Activated naive CD4-positive, alpha-beta T cell treated with Interleukin-2 at 50 U/mL for 16 hours (primary cell): ENCODE measurements at places on chromosomes 13 and 19.
A peak's percentile ranks its signal among the peaks of the same experiment; 100 is the strongest.

DNA sequence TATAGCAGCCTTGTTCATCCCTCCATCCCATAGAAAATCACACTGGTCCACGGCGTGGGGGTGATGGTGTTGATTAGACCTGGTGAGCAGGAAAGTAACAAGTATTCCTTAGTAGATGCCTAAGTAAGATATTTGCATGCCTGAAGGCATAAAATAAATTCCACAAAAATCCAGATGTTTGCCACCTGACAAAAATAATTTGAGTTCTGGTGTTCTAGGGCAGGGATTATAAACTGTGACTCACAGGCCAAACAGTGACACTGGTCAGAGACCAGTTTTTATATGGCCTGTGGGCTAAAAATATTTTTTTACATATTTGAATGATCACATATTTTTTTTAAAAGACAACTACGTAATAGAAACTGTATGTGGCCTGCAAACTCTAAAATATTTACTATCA is 310.7 kb downstream of the RFC3 start:
- DNase-seq = no peak

DNA sequence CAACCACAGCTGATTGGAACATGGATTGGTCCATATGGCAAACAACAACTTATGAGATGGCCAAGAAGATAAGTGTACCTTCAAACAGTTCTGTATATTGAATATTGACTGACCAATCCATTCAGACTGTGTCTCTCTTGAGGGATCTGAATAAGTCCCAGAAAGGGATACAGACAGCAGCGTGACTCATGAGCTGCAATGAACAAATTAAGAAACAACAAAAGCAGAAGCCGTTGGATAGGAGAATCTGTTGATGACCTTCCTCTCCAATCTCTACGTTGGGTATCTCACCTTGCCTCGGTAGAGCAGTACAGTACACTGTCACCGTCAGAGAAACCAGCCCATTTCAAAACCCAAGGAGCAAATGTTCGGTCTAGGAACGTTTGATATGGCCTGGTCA is 21.3 kb downstream of the MBD3L2B start:
- no peak for DNase-seq

DNA sequence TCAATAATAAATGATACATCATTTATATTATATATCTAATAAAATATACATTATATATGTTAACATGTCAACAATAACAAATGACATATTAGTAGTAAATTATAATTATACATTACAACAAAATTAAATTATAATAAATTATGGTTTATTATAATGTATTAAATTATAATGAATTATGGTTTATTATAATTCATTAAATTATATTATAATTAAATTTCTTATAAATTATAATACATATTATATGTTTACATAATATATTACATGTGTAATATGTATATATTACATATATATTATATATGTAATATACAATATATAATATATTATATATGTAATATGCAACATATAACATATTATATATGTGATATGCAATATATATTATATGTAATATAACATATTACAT is 20.5 kb downstream of the C3 start:
- DNase-seq = no peak

DNA sequence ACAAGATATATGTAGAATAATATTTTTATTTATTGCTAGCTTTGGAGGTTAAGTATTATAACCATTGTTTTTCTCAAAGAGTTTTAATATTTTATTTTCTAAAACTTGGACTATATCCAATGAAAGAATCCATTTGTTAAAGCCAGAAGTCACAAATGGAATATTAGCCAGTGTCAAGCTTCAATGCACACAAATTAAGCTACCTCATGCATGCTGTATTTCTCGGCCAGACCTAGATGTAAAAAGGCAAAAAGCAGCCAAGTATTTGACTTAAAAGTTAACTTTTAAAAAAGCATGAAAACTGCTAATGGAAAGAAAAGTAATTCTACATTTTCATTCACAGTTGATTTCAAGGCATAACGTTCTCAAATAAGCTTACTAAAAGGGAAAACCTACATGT is 160.0 kb upstream of the ATXN8OS start:
- no peak for DNase-seq

DNA sequence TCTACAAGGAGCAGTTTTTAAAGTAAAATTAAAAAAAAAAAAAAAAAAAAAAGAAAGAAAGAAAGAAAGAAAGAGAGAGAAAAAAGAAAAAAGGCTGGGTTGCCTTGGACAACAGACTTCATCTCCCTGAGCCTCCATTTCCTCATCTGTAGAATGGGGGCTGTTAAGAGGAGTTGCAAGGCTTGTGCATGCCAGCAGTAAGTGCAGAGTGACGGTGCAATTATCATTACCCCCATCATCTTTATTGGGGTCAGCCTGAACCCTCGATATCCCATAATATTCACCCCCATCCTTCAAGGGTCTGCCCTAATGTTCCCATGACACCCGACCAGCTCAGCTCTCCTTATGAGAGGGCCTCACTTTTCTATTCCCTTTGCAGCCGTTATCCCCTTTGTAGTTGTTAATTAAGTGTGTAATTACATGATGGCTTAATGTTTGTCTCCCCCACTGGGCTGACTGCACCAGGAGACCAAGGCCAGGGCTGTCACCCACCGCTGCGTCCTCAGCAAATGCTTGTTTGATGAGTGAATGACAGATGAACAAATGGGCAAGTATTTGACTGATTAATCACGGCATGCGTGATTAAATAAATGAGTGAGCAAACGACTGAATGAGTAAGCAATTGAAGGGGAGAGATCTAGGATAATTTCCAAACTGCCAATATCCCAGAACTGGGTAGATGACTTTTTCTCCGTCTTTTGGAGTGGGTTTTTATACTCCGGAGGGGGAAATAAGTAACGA is 10.1 kb downstream of the FOSB start:
- DNase-seq = peak; percentile 46

GRCh38 chr19:38107129-38107528 is 116.9 kb downstream of the DPF1 start:
- DNase-seq = no peak

GRCh38 chr13:82878536-82878935 is 1003.7 kb downstream of the SLITRK1 start:
- DNase-seq = no peak

DNA sequence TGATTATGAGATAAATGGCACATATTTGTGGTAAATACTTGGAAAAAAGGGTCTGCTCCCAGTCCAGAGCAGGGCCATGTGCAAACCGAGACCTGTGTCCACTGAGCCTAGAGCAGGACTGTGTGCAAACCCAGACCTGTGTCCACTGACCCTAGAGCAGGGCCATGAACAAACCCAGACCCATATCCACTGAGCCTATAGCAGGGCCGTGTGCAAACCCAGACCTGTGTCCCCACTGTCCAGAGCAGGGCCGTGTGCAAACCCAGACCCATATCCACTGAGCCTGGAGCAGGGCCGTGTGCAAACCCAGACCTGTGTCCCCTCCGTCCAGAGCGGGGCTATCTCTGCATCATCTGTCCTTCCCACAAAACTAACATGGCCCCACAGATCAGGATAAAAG is 136.0 kb downstream of the ATP11A start:
- no peak for DNase-seq

GRCh38 chr19:18023622-18024251 is 15.8 kb downstream of the ARRDC2 start:
- DNase-seq = peak; percentile 59

- no peak for DNase-seq
These were observed 604.7 kb downstream of the SLITRK6 start for GRCh38 chr13:85194482-85194881.

GRCh38 chr13:102401265-102401664 is 583 bp downstream of the FGF14 start:
- DNase-seq = no peak

- DNase-seq = no peak
These were observed 9.3 kb downstream of the HOOK2 start for GRCh38 chr19:12766051-12766521.

- no peak for DNase-seq
These were observed 13.5 kb downstream of the ATP7B start for GRCh38 chr13:51997641-51998330.

- DNase-seq = no peak
These were observed 98.0 kb downstream of the FOXO1 start for GRCh38 chr13:40568246-40569023.

DNA sequence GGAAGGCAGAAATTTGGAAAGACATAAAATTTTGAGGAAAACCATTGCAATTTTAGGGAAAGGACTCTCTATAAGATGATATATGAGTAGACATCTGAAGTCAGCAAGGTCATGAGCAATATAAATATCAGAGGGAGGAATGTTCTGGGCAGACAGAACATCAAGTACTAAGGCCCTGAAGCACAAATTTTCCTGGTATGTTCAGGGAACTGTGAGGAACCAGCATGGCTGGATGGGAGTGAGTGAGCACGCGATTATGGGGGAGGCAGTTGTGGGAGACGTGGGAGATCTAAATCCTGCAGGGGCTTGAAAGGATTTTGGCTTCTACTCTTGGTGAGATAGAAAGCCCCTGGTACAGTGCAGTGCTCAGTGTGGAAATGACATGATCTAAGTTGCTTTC is 112.0 kb downstream of the TBC1D4 start:
- no peak for DNase-seq

DNA sequence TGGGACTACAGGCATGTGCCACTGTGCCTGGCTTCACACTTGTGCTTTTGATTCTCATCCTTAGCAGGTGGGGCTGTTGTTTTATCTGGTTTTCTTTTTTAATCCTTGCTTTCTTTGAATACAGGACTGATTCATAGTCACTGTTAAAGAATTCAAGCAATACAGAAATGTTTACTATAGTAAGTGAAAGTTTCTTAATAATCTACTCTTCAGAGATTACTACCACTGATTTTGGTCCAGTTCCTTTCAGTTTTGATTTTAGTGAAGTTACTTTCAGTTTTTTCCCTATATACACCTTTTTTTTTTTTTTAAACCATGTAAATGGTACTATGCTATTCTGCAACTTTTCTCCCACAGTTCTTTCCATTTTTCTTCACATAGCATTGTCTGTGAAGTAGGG is 53.6 kb downstream of the GATAD2A start:
- DNase-seq = no peak

- no peak for DNase-seq
These were observed 311.4 kb upstream of the MAB21L1 start for GRCh38 chr13:35787937-35788336.
